ENCODE measurements at places on chromosomes 12 and 14. TPM values are rescaled to one million over a fixed set of nuclear protein-coding genes. Genes with fewer than 3 reads are reported as not detected.

The PPP4R3A gene
- 38.8 TPM for total RNA-seq

- no peak overlapping the region for H3K4me3 ChIP-seq
- no peaks in the 10 kb centered on the region for H3K4me1 ChIP-seq
- no peaks in the 10 kb centered on the region for H3K36me3 ChIP-seq
- no peak overlapping the region for H3K27ac ChIP-seq
Measured at GRCh38 chr14:100146531-100147091, 12.8 kb downstream of the DEGS2 start.

The FLRT2 gene
- 4.9 TPM for total RNA-seq

DNA sequence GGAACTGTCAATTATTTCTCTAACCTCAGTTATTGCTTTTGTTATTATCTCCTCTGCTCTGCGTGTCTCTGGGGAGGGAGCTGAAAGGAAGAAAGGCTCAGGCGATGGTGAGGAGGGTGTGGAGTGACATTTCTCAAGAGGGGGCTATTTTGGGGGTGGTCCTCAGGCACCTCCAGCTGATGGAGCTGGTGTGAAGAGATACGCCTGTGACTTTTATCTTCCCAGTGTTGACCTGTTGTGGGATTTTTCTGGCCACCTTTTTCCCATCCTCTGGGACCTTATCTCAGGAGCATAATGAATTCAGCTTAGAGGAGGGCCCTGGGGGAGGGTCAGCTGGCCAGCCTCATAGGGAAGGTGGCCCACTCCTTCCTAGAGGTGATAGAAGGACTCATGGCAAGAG, 26.4 kb downstream of the KCNA5 start:
- no peaks in the 10 kb centered on the region for H3K4me1 ChIP-seq
- H3K4me3 ChIP-seq, result no peak overlapping the region
- no peak overlapping the region for H3K27ac ChIP-seq
- H3K27me3 ChIP-seq, result no peaks in the 10 kb centered on the region
- no peak for DNase-seq

Data from gastrocnemius medialis (tissue), 4 donors.